LoVo (cell line): ENCODE measurements at places on chromosomes 2 and 18.

- DNase-seq: no peak
Measured at GRCh38 chr2:227748079-227748478, 2.4 kb downstream of the SCYGR8 start.

GRCh38 chr2:98433363-98433964 lies 11.2 kb upstream of the INPP4A start:
- DNase-seq: no peak

DNA sequence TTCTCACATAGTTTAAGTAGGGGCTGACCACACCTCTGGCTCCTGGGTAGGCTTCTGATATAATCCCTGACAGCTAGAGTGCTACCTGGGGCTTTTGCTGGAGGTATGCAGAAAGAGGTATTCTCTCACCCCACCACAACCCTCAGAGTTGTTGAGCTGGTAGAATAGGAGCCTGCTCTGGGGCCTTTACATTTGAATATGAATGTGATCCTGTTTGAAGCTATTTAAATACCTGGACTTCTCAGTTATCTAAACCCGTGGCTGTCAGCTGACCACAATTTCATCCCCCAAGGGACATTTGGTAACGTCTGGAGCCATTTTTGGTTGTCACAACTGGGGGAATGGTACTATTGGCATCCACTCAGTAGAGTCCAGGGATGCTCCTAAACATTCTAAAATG lies 669.1 kb downstream of the SATB2 start:
- no peak for DNase-seq

DNA sequence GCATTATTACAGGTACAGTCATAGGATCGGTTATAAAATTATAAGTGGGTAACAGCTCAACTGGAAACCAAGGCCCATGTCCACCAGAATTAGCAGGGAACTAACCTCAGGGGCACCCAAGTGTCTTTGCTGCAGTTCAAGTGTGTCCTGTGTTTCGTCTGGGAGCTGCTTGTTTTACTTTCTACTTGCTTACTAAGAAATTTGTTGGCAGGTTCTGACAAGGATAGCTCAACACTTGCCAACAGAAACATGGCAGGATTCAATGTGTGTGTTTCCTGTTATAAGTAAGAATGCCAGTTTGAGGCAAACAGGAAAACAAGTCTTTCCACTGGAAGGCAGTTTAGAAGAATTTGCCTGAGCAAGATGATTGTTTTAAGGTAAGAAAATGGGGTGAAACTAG lies 104.5 kb downstream of the EPHA4 start:
- no peak for DNase-seq

DNA sequence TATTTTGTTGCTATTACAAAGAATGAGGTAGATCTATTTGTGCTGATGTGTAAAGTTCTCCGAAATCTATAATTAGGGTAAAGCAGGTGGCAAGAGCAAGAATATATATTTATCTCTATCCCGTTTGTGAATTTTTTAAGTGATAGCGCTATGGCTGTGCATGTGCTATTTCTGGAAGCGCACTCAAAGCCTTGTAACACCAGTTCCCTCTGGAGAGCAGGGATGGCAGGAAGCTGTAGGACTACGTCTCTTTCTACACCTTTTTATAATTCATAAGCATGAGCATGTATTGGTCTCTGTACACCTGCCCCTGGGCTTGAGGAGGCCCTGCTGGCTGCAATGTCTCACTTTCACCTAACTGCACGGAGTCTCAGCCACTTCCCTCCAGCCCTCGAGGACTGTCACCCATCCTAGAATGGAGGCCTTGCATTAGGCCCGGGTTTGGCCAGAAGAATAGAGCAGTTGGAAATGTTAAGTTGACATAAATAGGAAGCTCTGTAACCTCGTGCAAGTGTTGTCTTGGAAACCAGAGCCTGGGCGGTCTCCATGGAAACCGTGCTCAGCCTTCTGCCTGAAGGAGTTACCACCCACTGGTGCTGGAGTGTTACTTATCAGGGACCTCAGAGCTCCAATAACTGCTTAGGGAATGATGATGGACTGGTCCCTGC lies 20.9 kb downstream of the ITM2C start:
- DNase-seq: no peak
